Effector memory CD4-positive, alpha-beta T cell (primary cell): ENCODE measurements at places on chromosomes 5 and 9.

DNA sequence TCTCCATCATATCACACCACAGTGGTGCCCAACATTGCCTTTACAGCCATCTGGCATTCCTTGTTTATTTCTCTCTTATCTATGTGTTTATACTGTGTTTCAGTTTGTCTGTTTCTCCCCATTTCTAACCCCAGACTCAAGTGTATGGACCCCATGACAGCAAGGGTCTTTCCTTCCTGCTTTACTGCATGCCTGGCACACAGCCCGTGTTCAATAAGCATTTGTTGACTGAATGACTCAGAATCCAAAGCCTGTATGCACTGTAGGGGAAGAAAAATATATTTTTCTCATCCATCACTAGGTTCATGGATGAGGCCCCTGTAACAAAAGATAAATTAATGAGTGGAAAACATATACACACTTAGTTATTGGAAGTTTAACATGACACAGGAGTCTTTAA lies 190.8 kb upstream of the SEMA6A start:
- DNase-seq, result no peak

GRCh38 chr5:135511761-135512575 lies 23.8 kb downstream of the NEUROG1 start:
- DNase-seq, result no peak

DNA sequence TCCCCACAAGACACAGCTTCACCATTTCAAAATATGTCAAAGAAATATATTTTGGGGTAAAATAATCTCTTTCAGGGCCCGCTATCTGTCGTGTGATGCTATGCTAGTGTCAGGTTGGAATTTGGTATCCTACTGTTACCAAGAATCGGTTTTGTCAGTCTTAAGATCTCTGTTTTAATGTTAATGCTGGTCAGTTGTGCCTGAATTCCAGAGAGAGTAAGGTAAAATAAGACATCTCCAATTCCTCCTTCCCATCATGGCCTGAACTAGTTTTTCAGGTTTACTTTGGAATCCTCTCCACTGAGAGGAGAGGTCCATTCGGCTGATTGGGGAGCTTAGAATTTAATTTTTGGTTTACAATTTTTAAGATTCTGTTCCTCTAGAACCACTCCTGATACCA lies 10.4 kb upstream of the BTF3 start:
- DNase-seq, result no peak

DNA sequence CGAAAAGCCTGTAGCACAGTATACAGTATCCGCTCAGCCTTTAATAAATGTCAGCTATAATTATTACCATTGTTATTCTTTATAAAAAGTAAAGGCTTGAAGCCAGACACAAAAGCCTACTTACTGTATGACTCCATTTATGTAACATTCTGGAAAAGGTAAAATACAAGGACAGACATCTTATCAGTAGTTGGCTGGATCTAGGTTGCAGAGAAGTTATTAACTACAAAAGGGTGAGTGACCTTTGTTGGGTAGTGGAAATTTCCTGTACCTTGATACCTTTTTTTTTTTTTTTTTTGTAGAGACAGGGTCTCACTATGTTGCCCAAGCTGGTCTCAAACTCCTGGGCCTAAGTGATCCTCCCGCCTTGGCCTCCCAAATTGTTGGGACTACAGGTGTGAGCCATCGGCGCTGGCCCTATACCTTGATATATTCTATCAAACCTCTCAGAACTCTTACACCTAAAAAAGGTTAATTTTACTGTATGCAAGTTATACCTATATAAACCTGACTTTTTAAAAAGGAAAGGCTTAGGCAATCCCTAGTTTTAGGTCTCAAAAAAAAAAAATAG lies 6.0 kb downstream of the HDAC3 start:
- no peak for DNase-seq

DNA sequence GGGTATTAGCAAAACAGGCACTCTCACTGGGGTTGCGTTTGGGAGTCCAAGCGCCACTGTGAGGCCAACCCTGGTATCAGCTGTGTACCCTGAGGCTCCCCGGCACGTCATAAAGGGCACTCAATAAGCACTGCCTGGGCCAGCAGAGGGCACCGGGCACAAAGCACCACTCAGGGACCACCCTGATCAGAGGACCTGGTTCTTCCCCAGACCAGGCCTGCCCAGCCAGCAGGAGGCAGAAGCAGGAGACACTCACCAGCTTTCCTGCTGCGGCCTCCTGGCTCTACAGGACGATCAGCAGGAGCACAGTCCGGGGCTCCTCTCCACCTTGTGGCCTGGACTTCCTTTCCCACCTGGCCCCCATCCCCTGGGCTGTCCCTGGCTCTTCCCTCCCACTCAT lies 12.6 kb downstream of the MGAT1 start:
- DNase-seq, result no peak

DNA sequence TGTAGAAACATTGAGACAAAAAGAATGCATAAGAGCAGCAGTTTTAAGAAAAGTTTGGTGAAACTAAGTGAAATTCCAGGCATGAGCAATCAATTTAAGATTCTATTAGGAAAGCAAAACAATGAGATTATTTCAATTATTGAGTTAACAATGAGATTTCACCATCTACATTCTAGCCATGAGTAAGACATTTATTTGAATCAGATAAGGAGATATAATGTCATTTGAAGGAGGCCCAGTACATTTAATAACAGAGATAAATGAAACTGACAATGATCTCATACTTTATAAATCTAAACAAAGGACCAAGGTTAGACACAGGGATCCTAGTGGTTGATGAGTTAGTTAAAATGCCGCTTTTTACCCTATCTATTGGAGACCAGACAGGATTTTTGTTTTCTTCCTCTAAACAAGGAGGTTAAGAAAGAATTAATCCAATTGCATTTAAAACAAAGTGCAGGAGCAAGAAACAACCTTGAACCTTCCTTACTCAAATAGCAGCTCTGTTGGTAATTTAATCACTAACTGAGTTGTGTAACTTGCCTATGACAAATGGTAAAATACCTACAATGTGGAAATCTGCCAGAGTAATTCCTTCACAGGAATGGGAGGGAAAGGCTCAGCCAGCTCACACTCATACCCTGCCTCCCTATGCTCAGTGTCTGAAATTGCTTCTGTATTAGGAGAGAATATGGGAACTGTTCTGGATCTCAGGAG lies 103.5 kb upstream of the NR3C1 start:
- no peak for DNase-seq

- no peak for DNase-seq
These were observed 433.7 kb downstream of the ENC1 start for GRCh38 chr5:74206579-74207550.

DNA sequence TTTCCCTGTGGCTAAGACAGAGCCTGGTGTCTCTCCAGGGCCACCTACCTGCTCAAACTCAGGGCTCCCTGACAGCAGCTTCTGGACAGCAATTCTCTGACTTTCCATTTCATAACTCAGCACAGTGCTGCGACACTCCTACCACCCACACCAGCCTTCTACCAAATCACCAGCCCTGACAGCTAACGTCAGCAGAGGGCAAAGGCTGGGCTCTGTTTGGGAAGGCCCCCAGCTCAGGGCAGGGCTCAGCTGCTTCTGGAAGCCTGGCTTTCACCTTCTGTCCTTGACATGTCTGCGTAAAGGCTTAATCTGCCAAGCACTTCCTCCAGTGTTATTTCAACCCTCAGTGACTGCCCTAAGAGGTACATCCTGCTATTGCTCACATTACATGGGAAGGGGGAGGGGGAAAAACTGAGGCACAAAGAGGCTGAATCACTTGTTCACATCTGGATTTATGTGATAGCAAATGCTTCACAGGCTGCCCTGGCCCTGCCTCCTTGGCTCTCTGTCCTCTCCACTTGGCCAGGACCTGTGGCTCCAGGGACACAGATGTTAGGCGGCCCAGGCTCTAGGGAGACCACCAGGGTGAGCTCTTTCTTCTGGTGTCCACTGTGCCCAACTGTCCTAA lies 102.5 kb upstream of the PANK3 start:
- DNase-seq, result no peak

DNA sequence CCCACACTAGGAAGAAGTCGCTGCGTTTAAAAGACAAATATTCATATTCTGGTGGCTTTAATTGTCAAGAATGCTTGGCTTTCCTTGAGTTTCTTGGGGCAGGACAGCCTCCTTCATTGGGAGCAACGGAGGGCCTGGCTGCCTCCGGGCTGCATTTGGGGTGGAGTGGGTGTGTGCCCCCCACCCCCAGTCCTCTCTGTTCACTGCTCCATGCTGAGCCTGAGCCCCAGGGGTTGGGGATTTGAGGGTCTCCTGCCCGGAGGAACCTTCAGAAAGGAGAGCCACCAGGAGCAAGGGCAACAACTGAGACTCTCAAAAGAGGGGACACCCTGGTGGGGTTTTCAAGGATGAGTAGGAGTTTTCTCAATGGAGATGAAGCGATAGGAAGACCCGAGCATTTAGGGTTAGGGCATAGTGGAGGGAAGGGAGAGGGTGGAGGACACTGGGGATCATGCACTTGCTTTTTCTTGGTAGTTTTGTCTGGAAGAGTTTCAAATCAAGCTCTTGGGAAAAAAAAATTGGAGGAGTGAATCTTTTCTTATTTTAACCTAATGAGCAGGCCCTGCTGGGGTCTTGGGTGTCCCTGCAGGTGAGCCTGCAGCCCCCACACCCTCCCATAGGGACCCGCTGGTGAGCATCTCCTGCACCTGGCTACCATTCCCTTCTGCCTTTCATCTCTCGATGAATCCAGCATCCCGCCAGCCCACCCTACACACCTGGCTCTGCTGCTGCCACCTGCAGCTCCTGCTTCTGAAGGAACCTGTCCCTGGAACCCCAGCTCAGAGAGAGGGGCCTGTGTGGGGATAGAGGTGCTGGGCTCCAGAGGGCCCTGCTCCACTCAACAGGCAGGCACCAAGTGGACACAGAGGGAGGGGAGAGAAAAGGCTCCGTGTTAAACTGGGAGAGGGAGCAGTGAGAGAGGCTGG lies 4.1 kb downstream of the SLC6A19 start:
- DNase-seq, result no peak

- no peak for DNase-seq
These were observed 45.6 kb downstream of the NCS1 start for GRCh38 chr9:130217838-130218237.

DNA sequence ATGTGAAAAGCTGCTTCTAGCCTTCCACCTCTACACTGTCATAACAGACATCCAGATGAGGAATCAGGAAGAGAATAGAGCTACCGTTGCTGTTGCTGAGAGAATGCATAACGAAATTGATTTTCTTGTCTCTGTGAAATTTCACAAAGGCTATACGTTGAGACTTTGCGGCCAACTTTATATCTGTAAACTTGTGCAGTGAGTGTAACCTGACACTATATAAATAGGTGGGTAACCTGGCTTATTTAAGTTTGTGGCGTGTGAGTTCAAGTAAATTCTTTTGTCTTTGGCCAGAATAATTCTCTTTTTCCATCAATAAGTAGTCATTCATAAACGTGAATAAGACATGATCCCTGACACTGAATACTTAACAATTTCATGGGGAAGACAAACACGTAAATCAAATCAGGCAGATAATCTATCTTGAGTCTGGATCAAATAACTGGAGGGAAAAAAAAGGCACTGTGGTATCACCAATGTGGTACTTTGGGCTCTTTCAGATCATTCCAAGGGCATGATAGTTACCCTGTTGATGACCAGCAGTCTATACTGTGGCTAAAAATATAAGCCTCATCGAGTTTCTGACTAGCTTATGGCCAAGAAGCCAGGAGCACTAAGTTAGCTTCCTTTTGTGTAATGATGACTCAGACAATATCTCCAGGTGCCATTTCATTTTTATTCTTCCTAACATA lies 98.2 kb upstream of the RASA1 start:
- no peak for DNase-seq

DNA sequence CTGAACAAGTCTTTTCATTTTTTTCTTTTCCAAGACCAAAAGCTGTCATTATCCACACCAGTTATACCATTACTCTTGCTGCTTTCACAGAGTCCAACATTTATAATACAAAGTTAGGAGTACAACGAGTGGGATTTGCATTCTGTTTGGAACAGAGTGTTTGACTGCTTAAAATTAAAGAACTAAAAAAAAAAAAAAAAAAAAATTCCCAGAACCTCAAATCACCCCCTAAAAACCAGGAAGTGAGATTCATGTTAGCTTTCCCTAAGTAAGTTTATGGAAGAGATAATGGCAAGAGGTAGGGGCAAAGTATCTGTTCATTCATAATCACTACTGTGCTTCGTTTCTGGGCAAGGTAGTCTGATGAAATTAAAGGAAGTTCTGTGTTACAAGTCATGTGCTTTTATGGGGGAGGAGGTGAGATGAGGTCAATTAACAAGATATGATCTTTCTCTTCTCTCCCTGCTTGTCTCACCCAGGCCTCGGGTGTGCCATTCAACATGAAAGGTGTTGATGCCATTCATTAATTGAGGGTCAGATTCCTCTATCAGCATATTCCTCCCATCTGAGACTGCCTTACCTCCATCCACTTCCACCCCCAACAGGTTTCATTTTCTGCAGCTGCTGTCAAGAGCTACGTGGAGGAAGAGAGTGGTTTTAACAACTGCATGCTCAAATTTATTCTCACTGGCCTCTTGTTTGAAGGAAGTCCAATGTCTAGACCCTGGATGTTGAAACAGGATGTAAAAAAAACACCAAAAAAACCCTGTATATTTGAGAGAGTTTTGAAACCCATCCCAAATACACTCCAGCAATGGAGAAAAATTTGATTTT lies 58.1 kb downstream of the MARCHF3 start:
- DNase-seq, result no peak

GRCh38 chr5:139611703-139612584 lies 36.2 kb upstream of the CXXC5 start:
- DNase-seq, result no peak

- no peak for DNase-seq
These were observed 3.7 kb downstream of the NSMF start for GRCh38 chr9:137455359-137455991.

DNA sequence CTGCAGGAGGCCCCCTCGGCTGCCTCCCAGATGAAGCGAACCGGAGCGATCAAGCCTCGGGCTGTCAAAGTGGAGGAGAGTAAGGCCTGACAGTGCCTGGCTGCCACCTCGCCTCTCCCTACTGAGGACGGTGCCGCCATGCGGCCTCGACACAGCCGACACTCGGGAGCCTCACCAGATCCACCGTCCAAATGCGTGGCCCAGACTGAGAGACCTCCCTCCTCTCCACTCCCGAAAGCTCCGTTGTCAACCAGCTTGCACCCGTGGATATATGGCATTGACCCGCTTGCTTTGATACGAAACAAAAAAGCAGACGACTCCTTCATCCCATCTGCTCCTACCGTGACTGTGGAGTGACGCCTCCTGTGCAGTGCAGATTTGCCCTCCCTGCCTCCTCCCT lies 6.9 kb upstream of the POMT1 start:
- no peak for DNase-seq

- no peak for DNase-seq
These were observed 11.4 kb upstream of the DAB2IP start for GRCh38 chr9:121640076-121640475.

- no peak for DNase-seq
These were observed 64.3 kb upstream of the PTCH1 start for GRCh38 chr9:95580812-95581761.

DNA sequence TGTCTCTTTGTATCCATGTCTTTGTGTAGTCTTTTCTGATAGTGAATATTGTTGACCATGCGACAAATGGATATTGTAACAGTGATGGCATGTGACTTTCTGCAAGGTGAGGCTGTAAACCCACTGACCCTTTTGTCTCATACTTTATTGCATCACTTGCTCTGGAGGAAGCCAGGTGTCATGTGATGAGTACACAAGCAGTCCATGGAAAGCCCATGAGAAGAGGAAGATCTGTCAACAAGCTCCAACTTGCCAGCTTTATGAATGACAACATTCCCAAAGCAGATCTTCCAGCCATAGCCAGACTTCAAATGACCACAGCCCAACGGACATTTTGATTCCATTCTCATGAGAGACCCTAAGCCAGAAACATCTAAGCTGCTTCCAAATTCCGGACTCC lies 450.1 kb upstream of the ACTBL2 start:
- DNase-seq, result no peak
